ENCODE measurements at places on chromosomes 2 and 18. TPM values are rescaled to one million over a fixed set of nuclear protein-coding genes. Genes with fewer than 3 reads are reported as not detected.

MYL1 gene
- total RNA-seq = not detected

KYNU gene
- total RNA-seq = 40.3 TPM

COL4A3 gene
- 1.3 TPM for total RNA-seq

DYNAP gene
- total RNA-seq = not detected

TXNL1 gene
- total RNA-seq = 38.6 TPM

AMER3 gene
- total RNA-seq = not detected

CPO gene
- 0.44 TPM for total RNA-seq

B3GNT2 gene
- total RNA-seq = 9.1 TPM

DSC2 gene
- 6.9 TPM for total RNA-seq

SLC5A7 gene
- not detected for total RNA-seq

GRCh38 chr2:70923378-70924015 is 12.2 kb upstream of the ATP6V1B1 start:
- DNase-seq = peak; percentile 12

DNA sequence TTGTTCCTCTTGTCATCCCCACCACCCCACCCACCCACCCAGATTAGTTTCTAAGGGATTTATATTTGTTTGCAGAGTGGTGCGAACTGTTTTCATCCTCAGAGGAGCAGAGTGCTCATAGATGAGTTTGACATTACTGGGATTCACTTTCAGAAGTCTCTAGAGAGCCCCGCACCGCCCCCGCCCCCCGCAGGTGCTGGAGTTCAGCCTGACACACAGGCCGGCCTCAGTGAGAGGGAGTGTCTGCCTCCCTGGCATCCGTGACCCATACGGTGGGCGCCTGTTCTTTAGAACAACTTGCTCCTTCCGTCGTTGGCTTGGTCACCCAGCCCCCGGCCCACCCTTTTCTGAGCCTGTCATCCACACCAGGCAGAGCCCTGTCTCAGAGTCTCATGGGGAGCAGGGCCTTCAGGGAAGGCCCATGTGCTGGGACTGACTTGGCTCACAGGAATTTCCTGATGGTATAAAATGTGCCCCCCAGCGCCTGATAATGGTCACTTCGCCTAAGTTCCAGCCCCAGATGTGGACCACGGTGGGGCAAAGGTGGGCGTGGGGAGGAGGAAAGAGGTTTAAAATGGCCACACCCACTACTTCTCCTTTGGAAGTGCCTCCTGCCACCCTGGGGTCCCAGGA is 44.3 kb downstream of the HPCAL1 start:
- DNase-seq = peak; percentile 34

DNA sequence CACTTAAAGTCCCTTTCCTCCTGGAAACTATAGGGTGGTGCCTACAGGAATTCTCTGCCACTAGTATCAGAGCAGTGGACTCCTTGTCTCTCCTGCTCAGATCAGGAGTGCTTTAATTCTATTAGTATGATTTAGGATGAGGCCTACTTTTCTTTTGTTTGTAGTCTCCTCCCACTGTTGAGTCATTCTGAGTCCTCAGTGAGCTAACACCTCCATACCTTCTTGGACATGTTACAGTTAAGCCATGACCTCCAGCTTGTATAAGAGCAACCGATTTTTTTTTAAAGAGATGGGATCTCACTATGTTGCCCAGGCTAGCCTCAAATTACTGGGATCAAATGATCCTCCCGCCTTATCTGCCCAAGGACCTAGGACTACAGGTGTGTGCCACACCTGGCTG is 48.7 kb upstream of the OTOF start:
- no peak for DNase-seq

DNA sequence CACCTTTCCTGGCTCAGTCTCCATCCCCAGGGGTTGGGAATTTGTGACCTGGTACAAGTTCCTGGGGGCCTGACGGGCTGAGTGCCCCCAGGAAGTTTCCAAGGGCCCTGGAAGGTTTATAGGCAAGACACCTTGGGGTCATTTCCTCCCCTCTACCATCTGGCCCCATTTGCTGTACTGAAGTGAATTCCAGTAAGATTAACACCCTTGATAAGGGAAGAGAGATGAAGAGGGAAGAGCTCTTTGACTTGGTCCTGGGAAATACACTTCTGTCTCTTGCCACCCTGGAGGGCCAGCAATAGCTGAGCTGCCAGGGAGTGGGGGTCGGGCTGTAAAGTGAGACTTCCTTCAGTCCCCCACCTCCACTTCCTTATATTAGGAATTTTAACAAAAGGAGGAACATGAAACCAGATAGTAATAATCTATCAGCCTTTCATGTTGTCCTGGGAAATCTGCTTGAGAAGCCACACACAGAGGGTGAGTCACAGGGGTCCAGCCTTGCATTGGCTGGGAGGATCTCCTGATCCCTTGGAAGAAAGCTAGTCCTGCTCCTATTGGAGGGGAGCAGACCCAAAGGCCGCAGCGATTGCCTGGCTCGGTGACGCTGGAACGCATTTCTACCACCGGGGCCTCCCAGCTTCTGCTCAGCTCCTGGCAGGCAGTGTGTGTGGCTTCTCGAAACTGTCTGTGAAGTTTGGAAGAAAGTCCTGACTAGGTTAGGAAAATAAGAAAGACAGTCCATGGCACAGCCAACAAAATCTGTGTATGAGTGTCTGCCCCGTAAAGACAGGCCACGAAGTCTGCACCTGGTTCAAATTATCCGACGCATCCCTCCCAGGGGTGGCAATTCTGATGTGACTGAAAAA is 87.3 kb downstream of the ACAA2 start:
- peak; percentile 61 for DNase-seq

- DNase-seq = no peak
Observed at GRCh38 chr2:180690611-180691010, 289.8 kb upstream of the UBE2E3 start.

GRCh38 chr2:228728961-228729360 is 542.1 kb downstream of the PID1 start:
- no peak for DNase-seq

DNA sequence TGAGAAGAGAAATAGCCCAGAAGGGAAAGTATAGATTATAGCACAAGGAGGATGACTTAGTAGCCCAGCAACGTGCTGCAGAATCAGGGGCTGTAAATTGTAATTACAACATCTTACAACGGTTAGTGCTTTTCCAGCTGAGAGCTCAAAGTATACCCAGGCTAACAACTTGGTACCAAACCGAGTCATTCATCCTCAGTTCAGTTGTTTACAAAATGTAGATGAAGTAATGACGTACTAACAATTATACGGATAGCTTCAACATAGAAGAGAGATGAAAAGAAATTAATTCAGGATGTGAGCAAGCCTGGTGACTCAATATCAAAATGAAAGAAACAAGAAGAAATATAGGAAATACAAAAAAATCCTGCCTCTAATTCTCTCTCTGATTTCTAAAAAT is 99.2 kb downstream of the DYNAP start:
- DNase-seq = no peak

DNA sequence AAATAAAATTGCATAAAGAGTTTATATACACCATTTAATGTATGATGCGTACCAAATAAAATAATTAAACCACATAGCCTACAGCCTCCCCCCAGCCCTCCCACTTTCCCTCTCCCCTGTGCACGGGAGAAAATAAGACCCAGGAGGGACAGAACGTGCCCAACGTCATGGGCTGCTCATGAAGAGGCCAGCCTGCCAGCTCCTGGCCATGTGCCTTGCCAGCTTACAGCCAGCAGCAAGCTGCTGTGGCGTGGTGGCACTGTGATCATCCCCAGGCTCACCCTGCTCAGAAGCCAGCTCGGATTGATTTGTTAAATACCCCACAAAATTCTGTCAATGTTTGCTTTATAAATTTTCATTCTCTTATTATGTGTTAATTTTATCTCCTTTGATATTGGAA is 7.6 kb downstream of the GPR148 start:
- no peak for DNase-seq

- no peak for DNase-seq
Observed at GRCh38 chr18:2981212-2981728, 31.7 kb downstream of the LPIN2 start.

DNA sequence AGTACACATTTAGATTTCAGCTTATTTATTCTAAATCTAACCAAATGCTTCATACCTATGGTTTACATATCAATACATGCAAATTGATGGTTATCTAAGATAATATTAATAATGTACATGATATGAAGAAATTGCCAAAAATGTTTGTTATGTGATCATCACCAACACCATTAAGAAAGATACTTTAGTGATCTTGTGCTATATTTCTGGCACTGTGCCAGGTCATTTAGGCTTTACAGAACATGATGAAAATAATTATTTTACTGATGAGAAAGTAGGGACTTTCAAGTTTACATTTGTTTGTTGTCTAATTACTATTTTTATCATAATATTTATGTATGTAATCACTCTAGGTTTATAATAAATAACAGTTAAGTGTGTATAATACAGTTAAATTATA is 158.3 kb downstream of the GULP1 start:
- no peak for DNase-seq

DNA sequence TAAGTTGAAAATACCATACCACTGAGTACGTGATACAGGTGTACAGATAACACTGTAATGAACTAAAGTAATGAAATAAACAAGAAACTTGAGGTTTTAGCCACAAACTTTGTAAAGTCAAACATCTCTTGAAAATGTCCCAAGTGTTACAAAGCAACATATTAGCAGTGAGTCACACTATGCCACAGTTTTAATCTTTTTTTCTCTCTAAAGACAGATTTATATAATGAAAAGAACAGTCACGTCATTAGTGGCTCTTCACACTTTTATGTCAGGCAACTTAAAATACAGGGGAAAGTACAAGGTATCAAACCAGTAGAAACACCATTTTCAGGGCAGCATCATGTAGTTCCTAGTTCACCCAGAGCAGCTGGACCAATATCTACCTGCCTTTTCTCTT is 42.1 kb downstream of the RAPH1 start:
- no peak for DNase-seq

DNA sequence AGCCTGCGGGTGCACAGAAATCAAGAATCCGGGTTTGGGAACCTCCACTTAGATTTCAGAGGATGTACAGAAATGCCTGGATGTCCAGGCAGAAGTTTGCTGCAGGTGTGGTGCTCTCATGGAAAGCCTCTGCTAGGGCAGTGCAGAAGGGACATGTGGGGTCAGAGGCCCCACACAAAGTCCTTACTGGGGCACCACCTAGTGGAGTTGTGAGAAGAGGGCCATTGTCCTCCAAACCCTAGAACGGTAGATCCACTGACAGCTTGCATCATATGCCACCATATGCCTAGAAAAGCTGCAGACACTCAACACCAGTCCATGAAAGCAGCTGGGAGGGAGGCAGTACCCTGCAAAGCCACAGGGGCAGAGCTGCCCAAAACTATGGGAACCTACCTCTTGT is 833.0 kb downstream of the TMEM182 start:
- no peak for DNase-seq

- DNase-seq = no peak
Observed at GRCh38 chr2:183089192-183089851, 10.8 kb downstream of the DUSP19 start.

DNA sequence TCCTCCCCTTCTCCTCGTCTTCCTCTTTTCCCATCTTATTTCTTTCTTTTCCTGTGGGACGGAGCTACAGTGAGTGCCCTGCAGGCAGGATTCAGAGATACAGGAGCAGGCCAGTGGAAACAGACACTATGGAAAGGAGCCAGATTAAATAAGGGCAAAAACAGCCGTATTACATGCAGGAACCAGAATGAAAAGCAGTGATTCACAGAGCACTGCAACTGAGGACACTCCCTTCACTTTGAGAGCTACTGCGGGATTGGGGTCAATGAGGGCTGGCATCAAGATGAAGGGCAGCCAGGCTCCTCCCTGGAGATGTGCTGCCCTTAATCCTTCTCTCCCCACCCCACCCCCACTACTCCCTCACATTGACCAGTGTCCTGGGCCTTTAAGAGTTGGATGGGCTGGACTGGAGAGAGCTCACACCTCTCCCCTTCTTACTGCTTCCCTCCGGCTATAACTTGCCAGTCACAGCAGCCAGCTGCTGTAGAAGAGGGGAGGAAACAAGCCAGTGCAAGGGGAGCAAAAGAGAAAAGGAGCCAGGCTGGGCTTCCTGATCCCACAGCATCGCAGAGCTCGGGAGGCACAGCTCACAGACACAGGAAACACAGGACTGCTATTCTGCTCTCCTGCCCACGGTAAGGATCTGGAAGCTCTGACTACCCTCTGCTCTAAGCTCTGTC is at the start of gene PLCD4:
Gene PLCD4 (plus strand): TSS at position 464 of the 680 bp plus-strand sequence. CDS start 7,841 bp downstream, outside the sequence.
- no peak for DNase-seq

DNA sequence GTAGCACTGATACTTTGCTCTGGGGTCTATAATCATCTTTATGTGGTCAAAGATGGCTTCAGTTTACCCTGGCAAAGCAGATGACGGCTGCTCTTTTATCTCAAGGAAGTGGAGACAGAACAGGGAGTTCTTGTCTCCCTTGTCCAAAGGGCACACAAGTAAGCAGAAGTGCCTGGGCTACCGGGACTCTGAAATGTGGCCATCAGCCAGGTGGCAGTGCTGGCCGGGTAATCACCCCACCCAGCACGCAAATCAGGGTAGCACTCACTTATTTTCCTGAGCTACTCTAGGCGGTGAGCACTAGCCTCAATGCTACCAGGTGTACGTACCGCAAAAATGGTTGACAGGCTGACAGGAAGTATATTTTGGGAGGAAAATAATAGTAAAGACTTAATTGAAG is 119.7 kb upstream of the ETAA1 start:
- no peak for DNase-seq

DNA sequence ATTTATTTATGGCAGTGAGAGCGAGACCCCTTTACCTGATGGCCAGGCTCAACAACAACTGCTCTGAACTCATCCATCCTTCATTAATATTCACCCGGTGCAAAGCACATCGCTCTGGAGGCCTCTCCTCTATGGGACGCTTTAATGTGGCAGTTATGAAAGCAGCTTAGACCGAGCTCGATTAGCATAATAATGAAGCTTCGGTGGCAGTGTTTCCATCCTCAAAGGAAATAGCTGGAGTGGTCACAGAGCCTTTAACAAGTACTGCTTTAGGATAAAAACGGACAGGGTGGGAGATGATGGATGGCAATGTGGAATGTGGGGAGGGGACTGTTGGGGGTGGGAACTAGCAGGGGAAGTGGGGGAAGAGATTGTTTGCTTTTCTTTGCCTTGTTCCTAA is 243.9 kb downstream of the SLC4A3 start:
- DNase-seq = no peak

DNA sequence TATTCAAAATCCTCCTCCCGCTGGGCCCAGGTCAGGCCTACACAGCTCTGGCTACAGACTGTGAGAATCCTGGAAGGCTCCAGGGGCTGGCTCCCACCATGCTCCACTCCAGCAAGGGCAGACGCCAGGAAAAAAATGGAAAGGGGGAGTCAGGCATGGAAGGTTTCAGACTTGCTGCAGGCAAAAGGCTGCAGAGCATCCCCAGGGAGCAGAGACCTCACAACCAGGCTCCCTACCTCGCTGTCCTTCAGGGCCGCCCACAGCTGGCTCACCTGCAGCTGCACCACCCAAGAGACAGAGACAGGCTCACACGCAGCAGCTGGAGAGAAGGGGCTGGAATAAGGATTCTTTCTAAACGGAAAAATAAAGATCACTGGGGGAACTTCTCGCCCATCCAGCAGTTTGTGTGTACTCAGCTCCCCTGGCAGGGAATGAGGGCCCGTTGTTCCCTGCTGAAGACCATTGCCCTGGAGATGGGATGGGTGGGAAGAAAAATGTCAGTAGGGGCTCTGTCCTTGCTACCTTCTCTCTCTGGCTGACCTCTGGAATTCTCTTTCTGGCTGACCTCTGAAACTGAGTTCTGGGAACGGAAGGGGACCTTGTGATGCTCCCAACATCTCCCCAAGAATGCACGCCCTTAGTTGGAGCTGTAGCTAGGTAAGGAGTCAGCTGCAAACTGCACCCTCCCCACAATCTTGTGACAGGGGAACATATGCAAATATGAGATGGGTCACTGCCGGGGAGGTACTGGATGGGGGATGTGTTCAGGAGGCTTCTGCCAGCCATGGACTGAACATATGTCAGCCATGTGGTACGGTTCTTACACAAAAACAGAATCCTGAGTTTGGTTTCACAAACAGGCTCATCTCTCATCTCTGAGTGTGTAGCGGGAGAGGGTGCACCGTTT is 34.5 kb downstream of the BCL2 start:
- DNase-seq = no peak
